Activated T-helper 2 cell treated with anti-CD3 and anti-CD28 coated beads, Interferon-gamma antibody, Interleukin-2, Interleukin-4, amounts not matched to agents 10 μg/mL and 5 μg/mL and 100 μg/mL, durations not matched to agents 14 hours and 24 hours and 36 hours (primary cell): ENCODE measurements at places on chromosomes 4 and X. TPM values are rescaled to one million over a fixed set of nuclear protein-coding genes. Genes with fewer than 3 reads are reported as not detected.

GRCh38 chr4:23630110-23630509 is 259.7 kb downstream of the PPARGC1A start:
- DNase-seq: no peak

- DNase-seq: no peak
Observed at GRCh38 chr4:169231647-169232262, 39.0 kb downstream of the SH3RF1 start.

GRCh38 chr4:2817701-2818350 is 24.9 kb downstream of the SH3BP2 start:
- DNase-seq: no peak

UCP1 gene
- not detected in 2 replicates for total RNA-seq

DNA sequence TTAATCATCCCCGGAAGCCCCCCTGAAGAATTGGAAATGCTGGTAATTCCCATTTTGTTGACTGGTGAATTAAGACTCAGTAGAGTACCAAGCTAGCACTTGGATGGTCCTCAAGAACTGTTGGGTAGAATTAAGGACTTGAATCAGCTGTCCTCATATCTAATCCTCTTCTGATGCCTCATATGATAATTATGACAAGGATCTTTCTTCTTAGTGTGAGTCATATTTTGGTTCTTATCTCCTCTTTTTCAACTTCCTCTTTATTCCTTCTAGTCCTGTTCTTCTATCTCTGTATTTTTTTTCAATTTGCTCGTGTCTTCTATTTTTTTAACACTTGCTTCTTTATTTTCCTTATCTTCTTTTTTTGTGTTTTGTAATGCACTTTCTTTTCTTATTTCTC is 206.3 kb upstream of the ANXA3 start:
- DNase-seq: no peak

PAGE5 gene
- not detected in 2 replicates for total RNA-seq

TEX13B gene
- total RNA-seq: not detected in 2 replicates

RIPPLY1 gene
- not detected in 2 replicates for total RNA-seq

DNA sequence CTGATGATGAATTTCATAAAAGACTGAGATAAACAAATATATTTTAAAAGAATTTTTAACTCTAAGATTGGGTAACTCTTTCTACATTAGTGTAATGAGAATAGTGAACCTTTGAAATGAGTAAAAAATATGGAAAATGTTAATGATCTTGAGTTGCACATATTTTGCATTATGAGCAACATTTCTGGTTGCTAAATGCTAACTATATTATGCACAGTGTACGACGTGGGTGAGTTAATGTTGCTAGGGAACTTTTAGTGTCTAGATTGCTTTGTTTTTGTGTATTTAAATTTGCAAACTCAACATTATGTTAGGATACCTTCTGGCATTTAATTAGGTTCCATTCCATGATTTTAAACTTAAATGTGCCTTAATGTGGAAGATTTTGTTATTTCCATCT is 612.9 kb upstream of the GALNT7 start:
- no peak for DNase-seq

- DNase-seq: no peak
Observed at GRCh38 chrX:101206471-101206870, 13.1 kb upstream of the DRP2 start.

CTAG2 gene
- not detected in 2 replicates for total RNA-seq

- DNase-seq: no peak
Observed at GRCh38 chr4:108313546-108314339, 145.0 kb upstream of the LEF1 start.

DNA sequence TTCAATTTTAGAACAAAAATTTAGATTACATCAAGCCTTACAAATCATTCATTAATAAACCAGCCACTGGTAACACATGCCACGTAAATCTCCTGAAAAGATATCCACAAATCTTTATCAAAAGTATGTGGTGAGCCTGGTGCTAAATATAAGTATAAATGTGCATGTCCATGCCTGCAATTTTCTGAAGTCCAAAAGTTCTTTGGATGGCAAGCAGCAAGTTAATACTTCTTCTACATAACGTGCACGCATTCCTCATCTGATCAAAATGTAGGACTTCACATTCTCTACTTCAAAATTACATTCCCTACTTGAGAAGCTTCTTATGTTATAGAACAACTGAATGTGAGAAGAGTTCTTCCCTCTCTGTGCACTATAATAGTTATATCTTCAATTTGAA is 49.8 kb downstream of the HHIP start:
- DNase-seq: no peak

GRCh38 chr4:165680821-165681220 is 192.2 kb upstream of the TLL1 start:
- no peak for DNase-seq

- DNase-seq: no peak
Observed at GRCh38 chr4:146852360-146852759, 93.3 kb downstream of the TTC29 start.

SNX12 gene
- 49.9 and 50.1 TPM in 2 replicates for total RNA-seq

DNA sequence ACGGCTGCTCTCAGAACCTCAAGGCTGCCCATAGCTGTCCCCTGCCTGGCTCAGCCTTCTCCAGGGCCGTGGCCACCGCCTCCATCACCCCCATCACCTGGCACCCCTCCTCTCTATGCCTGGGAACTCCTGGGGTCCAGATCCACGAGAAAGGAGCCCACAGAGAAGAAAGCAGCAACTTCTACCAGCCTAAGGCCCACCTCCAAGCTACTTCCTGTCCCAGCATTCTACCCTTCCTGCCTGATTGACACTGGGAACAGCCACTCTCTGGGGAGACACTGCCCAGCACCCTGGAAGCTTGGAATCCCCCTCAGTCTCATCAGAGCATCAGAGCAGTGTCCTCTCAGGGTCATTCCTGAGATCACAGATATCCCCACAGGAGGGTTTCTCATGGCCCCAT is 36.9 kb upstream of the PROM1 start:
- DNase-seq: no peak

- DNase-seq: no peak
Observed at GRCh38 chr4:25863831-25864418, 1.1 kb upstream of the SEL1L3 start.

GCNA gene
- 3.4 and 3.5 TPM in 2 replicates for total RNA-seq
